AG08396 (cell line): ENCODE measurements at places on chromosomes 16 and 17.

DNA sequence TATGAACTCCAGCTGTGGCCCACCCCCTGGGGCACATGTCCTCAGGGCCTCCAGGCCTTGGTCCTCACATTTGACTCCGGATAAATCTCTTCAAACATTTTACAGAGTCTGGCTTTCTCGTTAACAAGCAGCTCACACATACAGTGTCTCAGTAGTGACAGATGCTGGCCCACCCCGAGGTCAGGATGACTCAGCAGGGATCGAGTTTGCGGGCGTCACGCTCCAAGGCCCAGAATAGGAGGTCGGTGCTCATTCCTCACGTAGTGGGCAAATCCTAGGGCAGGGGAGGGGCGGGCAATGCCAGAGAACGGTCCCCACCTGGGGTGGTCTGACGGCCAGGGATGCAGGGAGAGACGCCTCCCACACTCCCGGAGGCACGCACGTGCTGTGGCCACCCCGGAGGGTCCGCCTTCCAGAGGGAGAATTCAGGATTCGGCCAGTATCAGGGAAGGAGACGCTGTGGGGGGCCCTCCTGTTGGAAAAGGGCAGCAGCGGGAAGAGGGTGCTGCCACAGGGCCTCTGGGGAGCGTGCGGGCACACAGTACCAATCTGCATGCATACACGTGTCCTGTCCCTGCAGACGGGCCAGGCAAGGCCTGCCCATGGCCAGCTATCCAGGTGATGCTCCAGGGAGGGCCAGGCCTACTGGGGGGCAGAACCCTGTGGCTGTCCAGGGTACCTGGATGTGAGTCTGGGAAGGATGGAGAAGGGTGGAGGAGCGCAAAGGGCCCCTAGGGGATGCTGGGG is 8.6 kb downstream of the SLC7A5 start:
- no peak for DNase-seq

- DNase-seq = no peak
These were observed 166.0 kb upstream of the ZFHX3 start for GRCh38 chr16:73213732-73214455.

DNA sequence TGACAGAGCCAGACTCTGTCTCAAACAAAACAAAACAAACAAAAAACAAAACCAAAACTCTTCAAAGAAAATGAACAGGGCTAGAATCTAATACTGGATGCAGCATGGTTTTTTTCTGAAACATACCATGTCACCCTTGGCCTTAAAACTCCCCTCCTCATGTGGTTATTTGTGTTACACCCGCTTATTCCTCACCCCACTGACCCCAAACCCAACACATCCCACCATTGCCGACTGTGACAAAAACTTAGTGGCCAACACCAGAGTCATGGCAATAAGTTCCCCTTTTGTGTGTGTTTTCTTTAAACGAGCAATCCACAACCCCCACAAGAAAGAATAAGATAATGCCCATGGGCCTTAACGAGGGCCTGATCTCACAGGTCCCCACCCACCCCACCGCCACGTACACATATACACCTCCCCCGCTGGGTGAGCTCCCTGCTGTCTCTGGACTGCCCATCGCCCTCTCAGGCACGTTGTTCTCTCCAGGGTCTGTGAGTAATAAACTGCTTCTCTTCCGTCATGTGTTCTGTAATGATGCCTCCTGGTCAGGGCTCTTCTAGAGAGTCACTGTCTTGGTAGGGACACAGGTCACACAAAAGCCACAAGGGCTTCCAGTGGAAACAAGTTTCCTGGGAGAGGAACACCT is 16.8 kb upstream of the ENGASE start:
- no peak for DNase-seq

DNA sequence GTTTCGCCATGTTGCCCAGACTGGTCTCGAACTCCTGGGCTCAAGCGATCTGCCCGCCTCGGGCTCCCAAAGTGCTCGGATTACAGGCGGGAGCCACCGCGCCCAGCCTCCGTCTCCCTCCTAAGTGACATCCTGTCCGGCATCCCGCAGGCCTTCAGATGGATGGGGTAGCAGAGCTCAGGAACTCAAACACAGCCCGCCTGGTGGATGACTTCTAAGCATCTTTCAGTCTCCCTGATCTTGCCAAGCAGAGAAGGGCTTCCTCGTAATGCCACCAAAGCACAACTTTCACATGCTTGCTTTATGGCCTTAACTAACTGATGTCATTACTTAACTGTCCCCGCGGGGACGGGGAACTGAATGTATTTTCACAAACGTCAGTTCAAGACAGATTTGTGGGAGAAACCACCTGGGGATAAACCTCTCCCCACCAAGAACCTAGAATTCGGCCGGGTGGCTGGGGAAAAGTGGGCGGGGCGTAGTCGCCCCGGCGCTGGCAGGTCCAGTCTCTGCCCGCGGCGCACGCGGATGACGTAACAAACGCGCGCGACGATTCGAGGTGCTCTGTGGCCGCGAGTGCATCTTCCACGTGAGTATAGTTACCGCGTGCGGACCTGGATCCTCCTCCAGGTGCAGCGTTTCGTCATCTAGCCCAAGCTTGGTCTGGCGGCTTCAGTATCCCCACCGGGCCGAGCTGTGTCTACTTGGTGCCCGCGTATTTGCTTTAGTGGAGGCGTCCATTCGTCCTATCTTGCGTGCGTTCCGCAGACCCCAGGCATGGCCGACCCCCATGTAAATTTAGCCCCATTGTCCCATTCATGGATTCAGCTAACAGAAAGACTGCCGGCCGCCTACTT is at the start of gene PFAS:
PFAS (plus strand) TSS at position 539 of the 857 bp plus-strand sequence. CDS start 4,649 bp downstream, outside the sequence.
- DNase-seq = peak; percentile 96

DNA sequence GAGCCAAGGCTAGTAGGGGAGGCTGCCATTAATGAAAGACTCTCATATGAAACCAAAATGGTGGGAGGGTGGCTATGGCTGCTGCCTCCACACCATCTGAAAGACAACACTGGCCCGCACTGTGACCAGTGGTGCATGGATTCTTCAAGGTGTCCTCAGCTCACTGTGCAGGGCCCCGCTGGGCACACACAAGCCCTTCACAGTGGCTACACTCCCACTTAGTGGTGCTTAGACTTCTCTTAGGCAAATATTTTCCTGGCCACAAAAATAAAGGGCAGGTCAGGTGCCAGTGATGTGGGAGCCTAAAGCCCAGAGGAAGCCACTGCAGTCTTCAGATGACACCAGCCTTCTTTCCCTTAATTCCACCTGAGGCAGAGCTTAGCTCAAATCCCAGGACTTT is 38.1 kb upstream of the IRX3 start:
- no peak for DNase-seq

GRCh38 chr16:48561960-48562393 is 48.0 kb downstream of the N4BP1 start:
- DNase-seq = no peak

GRCh38 chr17:43581613-43582012 is 35.5 kb upstream of the ETV4 start:
- DNase-seq = no peak

DNA sequence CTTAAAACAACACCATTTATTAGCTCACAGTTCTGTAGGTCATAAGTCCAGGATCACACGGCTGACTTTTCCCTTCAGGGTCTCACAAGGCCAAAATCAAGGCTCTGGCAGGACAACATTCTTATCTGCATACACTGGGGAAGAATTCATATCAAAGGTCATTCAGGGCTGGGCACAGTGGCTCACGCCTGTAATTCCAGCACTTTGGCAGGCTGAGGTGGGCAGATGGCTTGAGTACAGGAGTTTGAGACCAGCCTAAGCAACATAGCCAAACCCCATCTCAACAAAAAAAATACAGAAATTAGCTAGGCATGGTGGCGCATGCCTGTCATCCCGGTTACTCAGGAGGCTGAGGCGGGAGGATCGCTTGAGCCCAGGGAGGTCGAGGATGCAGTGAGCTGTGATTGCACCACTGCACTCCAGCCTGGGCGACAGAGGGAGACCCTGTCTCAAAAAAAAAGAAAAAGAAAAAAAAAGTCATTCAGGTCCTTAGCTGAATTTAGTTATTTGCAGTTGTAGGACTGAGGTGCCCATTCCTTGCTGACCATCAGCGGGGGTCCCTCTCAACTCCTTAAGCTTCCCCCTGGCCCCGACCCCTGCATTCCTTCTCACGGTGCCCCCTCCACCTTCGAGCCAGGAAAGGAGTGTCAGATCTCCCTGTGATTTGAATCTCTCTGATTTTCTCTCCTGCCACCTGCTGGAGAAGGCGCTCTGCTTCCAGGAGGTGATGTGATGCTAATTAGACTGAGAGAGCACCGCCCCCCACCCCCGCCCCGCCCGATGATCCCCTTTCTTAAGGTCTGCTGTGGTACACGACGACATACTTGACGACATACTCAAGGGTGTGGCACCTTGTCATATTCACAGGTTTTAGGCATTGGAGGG is 91.8 kb upstream of the CLEC18A start:
- DNase-seq = no peak

DNA sequence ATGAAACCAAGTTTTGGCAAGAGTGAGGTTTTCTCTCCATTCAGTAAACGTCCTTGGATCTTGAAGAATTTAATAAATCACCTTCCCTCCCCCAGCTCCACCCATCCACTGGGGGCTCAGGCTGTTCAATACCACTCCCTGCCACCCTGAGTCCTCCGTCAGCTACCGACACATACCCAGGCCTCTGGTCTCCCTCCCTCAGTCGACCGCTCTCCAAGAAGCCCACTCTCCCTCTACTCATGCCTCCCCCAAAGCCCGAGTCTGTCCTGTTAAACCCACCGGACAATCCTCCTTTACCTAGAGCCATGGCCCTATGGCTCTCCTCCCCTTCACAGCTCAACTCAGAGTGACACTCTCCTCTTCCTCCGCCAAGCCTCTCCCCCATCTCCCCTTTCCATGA is 19.7 kb upstream of the SLC4A1 start:
- no peak for DNase-seq

DNA sequence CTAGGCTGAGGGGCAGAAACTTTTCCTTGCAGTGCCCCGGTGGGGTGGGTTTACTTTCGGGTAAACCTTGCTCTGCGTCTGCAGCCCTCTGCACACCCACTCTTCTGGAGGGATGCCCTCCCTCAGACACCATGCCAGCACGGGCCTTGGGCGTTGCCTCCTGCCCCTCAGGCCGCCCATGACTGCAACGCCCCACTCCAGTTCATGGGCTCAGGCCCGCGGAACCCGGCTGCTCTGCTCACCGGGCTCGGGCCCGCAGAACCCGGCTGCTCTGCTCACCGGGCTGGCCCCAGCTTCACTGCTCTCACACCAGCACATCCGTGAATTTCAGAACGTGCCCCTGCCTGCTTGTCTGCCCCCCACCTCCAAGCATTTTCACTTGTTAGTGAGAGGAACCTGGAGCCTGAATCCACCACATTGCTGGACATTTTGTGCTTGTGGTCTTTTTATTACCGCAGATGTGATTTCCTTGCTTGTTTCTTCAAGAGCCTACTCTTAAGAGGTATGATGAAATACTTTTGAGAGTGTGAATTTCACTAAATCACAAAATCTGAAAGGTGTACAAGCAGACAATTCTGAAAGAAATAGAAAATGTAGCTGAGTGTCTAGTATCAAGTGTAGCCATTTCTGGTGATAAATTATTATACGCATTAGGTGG is 130.9 kb downstream of the RPTOR start:
- no peak for DNase-seq

DNA sequence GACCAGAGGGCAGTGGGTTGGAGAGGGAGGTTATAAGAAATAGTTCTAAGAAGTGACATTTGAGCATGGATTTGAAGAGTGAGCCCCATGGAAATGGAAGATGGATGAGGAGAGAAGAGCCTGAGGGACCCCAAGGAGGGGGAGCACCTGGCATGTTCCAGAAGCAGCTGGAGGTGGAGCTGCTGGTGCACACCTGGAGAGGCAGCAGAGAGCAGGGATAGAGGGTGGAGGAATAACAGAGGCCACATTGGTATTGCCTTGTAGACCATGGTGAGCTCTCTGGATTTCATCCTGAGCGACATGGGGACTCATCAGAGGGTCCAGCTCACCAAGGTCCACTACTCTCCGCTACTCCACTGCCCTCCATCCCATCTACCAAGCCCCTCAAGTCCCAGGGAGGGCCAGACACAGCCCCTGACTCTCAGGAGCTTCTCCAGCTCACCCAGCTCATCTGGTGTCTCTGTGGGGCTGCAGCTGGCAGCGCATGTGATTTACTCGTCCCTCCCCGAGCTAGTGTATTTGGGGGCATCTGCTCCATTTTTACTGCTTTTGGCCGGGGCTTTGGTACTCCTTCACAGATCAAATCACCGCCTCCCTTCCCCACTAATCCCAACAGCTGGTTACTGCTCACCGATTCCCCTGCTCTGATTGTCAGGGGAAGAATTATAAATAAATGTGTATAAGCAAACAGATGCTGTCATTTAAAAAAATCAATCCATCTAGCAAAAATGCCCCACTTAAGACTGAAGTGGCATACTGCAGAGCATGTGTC is 22.1 kb upstream of the KDM8 start:
- DNase-seq = no peak

- DNase-seq = peak; percentile 47
These were observed 204.1 kb upstream of the NLRP1 start for GRCh38 chr17:5788266-5788900.

- no peak for DNase-seq
These were observed 99.2 kb downstream of the USP32 start for GRCh38 chr17:60292697-60293096.

GRCh38 chr17:82384730-82385481 is 13.3 kb downstream of the UTS2R start:
- peak; percentile 84 for DNase-seq

- DNase-seq = no peak
These were observed 52.5 kb upstream of the ALDH3A1 start for GRCh38 chr17:19800571-19800970.

DNA sequence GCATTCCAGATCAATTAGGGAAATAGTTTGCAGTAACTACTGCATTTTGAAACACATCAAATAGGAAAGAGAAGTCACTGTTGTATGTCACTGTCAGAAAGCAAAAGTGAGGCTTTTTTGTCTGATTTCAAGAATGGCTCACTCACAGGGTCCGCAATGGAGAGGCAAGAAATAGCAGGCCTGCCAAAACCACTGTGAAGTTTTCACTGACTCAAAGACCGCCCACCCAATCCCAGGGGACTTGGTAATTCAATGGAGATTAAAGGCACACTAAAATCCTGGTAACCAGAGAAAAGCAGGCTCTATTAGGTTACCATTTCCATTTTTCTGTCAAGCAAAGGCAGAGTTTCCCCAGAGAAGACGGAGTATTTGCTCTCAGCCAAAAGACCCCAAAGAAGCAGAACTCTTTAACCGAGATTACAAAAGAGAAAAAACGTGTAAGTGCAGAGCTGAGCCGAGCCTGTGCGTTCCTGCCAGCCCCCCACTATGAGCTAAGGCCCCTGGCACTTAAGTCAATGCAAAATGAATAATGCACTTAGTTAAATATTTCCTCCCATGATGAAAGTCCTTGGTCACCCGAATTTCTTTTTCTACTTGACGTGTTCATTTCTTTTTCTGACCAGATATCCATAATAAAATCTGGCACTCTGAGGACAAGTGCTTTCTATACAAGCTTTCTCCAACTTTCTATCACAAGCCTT is 57.0 kb downstream of the FOXL1 start:
- no peak for DNase-seq

DNA sequence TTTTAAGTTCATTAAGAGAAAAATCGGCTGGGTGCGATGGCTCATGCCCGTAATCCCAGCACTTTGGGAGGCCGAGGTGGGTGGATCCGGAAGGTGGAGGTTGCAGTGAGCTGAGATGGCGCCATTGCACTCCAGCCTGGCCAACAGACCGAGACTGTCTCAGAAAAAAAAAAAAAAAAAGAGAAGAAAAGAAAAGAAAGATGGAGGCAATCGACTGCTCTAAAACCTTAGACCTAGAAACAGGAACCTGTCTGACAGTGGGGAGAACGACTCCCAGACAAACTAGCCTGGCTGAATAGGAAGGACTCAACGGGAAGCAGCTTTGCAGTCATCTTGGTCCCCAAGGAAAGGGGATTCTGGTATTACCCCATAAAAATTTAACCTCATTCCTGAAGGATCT is 13.7 kb downstream of the MRC2 start:
- DNase-seq = no peak

GRCh38 chr17:3335876-3336275 is 37.7 kb upstream of the OR3A1 start:
- DNase-seq = no peak
